ENCODE measurements at places on chromosomes 13 and 19.
A peak's percentile ranks its signal among the peaks of the same experiment; 100 is the strongest.

DNA sequence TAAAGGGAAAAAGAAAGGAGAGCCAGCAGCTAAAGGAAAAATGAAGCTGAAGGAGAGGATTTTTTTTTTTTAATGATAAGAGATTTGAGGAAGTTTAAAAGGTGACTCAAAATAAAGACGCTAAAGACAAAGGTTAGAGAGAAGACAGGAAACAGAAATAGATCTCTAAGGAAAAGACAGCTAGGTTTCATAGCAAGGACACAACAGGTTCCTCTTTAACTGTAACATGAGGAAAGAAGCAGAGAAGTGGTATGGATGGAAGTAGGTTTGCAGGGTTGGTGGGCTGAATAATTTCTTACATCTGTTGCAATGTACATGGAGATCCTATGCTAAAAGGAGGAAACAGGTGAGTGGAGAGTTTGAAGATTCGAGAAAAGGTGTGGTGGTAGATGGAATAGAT, 107.5 kb downstream of the MYCBP2 start:
- DNase-seq = no peak

DNA sequence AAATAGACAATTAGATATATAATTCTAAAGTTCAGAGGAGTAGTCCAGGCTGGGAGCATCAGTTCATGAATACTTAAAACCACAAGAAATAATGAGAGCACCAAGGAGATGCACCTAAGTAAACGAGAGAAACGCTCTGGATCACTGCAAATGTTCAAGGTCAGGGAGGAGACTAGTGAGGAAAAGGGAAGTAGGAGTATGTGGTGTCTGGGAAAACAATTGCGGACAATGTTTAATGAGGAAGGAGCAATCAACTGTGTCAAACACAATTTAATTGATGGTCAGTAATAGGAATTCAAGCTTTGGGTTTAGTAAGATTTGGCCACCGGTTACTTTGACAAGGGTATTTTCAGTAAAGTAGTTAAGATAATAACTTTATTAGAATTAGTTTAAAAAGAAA, 652.2 kb downstream of the DACH1 start:
- no peak for DNase-seq

GRCh38 chr13:80251403-80251802, 89.5 kb downstream of the SPRY2 start:
- peak; percentile 11 for DNase-seq

DNA sequence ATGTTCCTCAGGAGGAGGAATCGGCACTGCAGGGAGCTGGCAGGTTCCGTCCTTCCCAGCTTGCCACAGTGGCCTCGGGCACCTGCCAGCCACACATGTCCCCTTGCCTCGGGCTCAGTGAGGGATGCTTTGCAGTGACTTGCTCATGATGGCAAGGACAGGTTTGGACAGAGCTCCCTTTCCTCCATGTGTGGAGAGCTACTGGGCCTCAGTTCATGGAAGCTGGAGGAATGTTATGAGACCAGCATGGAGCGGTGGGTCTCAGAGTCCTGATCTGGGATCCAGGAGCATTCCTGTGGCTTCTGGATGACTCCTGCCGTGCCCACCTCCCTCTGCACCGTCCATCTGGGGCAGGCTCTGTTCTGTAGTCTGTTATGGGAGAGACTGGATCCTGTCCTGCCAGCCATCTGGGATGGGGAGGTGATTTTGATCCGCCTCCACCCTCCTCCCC, 59.2 kb downstream of the SIPA1L3 start:
- DNase-seq = no peak

DNA sequence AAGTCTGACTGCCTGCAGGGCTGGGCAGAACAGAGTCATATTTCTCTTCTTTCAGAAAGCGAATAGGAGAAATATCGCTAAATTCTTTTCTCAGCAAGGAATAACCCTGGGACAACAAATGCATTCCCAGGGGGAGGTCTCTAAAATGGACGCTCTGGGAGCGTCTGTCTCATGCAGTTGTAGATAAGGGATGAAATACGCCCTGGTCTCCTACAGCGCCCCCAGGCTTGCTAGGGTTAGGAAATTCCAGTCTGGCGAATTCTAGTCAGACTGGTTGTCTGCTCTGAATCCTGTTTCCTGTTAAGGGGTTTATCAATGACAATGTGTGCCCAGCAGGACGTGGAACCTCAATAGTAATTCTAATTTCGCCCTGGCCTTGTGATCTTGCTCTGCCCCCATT, 1214.1 kb downstream of the DIAPH3 start:
- peak; percentile 63 for DNase-seq

DNA sequence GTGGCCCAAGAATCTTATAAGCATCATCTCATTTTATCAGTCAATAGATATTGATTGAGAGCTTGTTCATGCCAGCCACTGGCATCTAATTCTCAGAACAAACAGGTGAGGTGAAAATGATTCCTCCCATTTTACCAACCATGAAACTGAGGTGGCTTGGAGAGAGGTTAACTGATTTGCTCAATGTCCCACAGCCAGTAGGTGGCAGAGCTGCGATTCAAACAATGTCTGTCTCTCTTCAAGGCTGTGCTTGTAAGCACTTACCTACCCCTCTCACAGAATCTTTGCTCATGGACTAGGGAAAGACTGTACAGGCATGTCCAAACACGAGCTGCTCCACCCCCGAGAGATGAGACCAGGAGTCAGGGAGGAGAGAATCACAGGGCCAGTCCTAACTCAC, 21.5 kb upstream of the GSX1 start:
- peak; percentile 69 for DNase-seq

GRCh38 chr13:78680576-78681350, 21.8 kb upstream of the OBI1 start:
- DNase-seq = no peak

DNA sequence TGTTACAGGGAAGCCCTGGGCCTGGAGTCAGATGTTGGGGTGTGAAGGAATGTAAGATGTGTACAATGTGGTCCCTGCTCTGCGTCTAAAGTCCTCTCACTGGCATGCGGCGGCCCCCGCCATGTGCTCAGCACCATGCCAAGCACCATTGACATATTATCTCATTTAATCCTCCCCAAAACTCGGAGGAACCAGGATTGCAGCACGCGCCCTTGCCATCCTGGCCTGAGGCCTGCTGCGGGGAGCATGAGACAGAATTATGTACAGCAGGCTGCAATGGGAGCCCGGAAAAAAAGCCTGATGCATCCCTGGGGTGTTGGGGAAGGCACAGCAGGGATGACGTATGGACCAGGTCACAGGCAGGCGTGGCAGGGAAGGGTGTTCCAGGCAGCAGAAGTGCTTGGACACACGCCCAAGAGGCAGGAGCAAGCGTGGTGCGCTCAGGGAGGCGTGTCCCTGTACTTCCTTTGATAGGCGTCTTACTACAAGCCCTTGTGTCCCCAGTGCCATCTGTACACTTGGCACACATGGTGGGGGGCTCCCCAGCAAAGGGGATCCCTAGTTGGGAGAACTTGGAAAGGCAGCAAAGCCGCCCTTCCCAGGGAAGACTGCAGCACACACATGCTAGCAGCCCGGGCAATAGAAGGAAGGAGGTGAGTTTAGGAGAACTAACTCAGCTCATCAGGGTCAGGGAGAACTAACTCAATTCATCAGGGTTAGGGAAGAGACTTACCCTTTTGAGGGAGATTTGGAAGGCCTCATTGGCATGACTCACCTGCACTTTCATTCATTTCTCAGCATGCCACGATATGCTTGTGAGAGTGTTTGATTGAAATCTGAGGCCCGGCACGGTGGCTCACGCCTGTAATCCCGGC, 3.4 kb downstream of the EVI5L start:
- DNase-seq = no peak

DNA sequence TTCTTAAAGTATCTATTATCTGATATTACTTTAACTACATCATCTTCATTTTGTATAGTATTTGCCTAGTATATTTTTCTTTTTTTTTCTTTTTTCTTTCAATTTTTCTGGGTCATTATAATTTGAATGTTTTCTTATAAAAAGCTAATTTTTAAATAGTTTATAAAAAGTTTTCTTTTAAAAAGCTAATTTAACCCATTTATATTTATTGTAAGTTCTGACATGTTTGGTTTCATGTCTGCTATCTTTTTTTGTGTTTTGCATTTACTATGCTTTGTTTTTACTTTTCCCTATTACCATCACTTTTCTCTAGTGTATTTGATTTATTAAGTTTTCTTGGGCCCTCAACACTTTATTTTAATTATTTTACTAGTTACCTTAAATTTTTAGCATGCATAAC, 22.6 kb upstream of the RCBTB2 start:
- DNase-seq = no peak

All from GM23338 (cell line).